ENCODE measurements at places on chromosomes 7 and 10.

DNA sequence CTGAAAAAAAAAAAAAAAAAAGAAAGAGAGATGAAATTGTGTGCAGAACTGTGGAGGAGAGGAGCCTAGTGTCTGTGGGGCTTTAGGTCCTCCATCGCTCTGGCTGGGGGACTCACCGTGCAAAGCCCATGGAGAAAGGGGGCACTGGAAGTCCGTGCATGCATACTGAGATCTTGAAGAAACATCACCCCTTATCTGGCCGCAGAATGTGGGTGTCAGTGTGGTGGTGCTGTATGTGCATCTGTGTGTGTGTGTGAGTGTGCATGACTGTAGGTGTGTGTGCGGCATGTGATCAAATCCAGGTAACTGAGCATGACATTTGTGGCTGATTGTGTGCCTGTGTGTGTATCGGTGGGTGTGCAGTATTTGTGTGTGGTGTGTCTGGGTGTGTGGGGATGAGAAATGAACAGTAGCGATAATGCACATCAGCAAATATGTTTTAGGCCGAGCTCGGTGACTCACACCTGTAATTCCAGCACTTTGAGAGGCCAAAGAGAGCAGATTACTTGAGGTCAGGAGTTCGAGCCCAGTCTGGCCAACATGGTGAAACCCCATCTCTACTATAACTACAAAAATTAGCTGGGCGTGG lies 8.8 kb upstream of the CLDN3 start:
- DNase-seq, result no peak

DNA sequence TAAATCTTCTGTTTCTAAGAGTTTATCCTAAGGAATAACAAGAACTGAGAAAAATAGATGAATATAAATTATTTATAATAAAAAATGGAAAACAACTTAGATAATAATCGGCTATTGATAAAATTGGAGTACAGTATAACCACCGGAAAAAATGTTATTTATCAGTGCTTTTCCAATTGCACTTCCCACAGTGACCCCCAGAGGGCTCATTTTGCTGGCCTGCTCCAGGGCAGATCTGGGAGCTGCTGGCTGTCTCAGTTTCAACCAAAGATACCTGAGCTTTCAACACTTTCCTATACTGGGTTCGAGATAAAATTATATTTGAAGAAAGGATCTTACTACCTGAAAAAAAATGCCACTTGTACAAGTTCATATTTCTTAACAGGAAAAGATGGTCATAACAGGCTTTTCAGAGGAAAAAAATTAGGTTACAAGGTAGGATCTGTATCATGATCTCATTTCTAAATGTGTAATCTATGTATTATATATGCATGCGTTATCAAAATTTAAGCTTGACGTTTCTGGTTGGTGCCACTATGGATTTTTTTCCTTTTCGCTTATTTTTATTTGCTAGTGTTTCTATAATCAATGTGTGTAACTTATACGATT lies 165.7 kb downstream of the NPSR1 start:
- DNase-seq, result peak; percentile 55

- DNase-seq, result no peak
Measured at GRCh38 chr7:20508109-20508508, 107.4 kb upstream of the ABCB5 start.

DNA sequence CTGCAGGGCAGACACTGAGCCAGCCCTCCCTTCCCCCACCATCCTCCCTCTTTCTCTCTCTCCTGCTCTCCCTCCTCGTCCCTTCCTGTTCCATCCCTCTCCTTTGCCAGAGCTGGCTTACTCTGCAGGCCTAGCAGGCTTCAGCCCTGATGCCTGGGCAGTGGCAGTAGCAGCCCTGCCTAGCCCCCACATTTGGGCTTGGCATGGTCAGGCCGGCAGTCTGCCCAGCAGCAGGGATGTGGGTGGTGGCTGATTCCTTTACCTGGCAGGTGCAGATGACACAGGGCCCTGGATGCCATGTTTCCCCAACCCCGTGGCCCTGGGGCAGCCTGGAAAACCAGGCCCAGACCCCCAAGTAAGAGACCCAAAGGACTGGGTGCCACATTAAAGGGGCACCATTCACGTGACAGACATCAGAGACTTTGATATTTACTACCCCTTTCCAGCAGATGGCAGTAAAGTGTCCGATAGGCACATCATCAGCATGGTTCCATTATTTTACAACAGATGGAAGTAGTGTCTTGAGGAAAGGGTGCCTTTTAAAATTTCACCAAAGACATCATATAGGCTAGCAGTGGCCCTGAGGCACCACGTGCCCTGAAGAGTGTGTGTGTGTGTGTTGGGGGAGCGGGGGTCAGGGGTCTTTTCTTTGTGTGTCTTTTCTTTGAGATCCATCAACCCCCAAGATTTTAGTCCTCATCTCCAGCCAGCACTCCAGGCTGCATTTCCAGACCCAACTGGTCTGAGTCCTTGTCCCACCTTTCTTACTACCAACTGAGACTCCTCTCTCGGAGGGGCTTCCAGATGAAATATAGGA lies 5.9 kb downstream of the KCP start:
- peak; percentile 52 for DNase-seq

GRCh38 chr7:19113855-19114550 lies 3.4 kb downstream of the TWIST1 start:
- DNase-seq, result no peak

GRCh38 chr10:88270871-88271713 lies 312.0 kb downstream of the RNLS start:
- DNase-seq, result no peak
